ENCODE measurements at places on chromosomes 5 and 9.

GRCh38 chr5:135154197-135154596 is 120.2 kb upstream of the PITX1 start:
- no peak for DNase-seq

- DNase-seq = no peak
These were observed 121.3 kb downstream of the LHFPL2 start for GRCh38 chr5:78527054-78527859.

- DNase-seq = no peak
These were observed 16.8 kb upstream of the HK3 start for GRCh38 chr5:176915906-176916305.

GRCh38 chr5:181204113-181204825 is 727 bp downstream of the TRIM7 start:
- DNase-seq = no peak

- DNase-seq = no peak
These were observed 1.6 kb upstream of the HAPLN1 start for GRCh38 chr5:83721953-83722901.

- no peak for DNase-seq
These were observed 23.6 kb upstream of the CCDC112 start for GRCh38 chr5:115320006-115320405.

DNA sequence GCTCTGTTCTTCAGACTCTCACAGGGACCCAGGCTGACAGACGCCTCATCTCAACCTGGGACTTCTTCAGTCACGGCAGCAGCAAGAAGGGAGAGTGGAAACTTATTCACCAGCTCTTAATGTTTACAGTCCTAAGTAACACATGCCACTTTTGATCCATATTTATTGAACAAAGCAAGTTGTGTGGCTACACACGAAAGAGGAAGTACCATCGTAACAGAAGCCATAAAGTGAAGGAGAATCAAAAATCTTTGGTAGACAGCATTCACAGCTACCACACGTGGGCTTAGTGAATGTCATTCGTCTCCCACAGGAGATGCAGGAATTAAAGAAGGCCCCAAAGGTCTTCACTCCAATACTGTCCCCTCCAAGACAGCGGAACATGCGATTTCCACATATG is 582.6 kb downstream of the CETN3 start:
- DNase-seq = no peak

DNA sequence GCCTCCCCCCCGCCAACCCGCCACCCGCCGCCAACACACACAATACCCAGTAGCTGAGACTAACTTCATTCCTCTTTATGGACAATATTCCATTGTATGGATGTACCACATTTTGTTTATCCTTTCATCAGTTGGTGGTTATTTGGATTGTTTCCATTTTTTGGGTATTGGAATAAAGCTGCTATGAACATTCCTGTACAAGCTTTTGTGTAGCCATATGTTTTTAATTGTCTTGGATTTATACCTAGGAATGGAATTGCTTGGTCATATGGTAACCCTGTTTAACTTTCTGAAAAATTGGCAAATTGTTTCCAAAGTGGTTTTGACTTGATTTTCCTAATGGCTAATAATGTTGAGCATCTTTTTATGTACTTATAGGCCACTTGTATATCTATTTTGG is 4.9 kb upstream of the UBTD2 start:
- DNase-seq = no peak

GRCh38 chr9:112750016-112750763 is at the start of gene SNX30:
Gene SNX30 (plus strand): TSS chr9:112750760. CDS start chr9:112751002, 242 bp downstream.
- peak; percentile 26 for DNase-seq

GRCh38 chr5:178382754-178383164 is 150.2 kb upstream of the PHYKPL start:
- DNase-seq = no peak

DNA sequence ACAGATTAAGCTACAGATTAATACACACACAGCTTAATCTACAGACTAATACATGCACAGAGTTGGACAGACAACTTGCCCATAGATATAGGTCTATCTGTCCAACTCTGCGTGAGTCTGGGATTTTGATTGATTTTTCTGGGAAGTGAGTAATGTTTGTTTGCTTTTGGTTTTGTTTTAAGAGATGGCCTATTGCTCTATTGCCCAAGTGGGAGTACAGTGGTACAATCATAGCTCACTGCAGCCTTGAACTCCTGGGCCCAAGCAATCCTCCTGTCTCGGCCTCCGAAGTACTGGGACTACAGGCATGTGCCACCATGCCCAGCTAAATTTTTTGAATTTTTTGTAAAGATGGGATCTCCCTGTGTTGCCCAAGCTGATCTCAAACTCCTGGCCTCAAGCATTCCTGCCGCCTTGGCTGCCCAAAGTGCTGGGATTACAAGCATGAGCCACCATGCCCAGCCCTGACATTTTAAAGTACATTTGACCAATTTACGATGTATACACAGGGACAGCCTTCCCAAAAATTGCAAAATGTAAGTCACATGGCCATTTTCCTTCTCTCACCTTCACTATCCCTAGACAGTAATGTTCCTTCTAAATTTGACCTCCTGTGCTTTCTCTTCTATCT is 50.8 kb downstream of the PAPPA start:
- no peak for DNase-seq

- DNase-seq = no peak
These were observed 291.9 kb upstream of the IRX1 start for GRCh38 chr5:3303777-3304176.

- DNase-seq = no peak
These were observed 699.0 kb downstream of the BRINP1 start for GRCh38 chr9:118670011-118670953.

DNA sequence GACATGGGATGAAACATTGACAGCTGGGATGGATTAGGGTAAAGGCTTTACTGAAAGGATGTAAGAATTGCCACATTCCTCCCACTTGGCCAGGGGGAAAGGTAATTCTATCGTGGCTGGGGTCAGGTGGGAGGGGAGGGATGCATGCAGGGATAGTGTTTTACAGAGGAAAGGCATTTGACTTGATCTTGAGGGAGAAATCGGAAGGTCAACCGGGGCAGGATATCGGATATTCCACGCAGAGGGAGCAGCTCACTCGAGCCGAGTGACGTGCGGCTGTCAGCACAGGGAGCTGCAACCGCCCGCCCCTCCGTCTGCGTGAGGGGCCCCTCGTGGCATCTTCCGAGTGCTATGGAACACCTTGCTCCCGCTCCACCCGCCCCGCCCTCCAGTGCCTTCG is 63.4 kb upstream of the ADAMTS2 start:
- no peak for DNase-seq

- no peak for DNase-seq
These were observed 128.1 kb downstream of the FBXO38 start for GRCh38 chr5:148511810-148512347.

DNA sequence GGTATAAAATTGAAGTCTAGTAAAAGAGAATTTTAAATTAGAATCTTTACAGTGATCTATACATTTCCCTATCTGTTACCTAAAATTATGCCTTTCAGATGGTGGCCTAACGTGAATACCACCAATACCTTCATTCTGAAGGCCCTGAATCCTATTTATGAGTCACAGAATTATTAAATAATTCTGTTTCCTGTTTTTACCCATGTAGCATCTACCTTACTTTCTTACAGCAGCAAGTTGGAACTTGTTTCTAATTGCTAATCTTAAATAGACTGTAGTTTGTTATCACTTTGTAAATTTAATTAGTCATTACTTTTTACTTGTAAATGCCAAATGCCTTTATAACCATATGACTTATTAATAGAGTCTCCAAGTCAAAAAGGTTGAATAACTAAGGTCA is 135.0 kb downstream of the PDE4D start:
- no peak for DNase-seq

- no peak for DNase-seq
These were observed 501.0 kb upstream of the EDIL3 start for GRCh38 chr5:84885485-84886258.

- DNase-seq = no peak
These were observed 309.9 kb downstream of the MAT2B start for GRCh38 chr5:163815240-163815791.

GRCh38 chr5:109016300-109016699 is 268.6 kb downstream of the FER start:
- DNase-seq = no peak

- no peak for DNase-seq
These were observed 31.7 kb upstream of the KCNMB1 start for GRCh38 chr5:170420806-170421412.
